Ovary (tissue), 10 donors: ENCODE measurements at places on chromosomes 3 and 15. TPM values are rescaled to one million over a fixed set of nuclear protein-coding genes. Genes with fewer than 3 reads are reported as not detected.
A peak's percentile ranks its signal among the peaks of the same experiment; 100 is the strongest.

DNA sequence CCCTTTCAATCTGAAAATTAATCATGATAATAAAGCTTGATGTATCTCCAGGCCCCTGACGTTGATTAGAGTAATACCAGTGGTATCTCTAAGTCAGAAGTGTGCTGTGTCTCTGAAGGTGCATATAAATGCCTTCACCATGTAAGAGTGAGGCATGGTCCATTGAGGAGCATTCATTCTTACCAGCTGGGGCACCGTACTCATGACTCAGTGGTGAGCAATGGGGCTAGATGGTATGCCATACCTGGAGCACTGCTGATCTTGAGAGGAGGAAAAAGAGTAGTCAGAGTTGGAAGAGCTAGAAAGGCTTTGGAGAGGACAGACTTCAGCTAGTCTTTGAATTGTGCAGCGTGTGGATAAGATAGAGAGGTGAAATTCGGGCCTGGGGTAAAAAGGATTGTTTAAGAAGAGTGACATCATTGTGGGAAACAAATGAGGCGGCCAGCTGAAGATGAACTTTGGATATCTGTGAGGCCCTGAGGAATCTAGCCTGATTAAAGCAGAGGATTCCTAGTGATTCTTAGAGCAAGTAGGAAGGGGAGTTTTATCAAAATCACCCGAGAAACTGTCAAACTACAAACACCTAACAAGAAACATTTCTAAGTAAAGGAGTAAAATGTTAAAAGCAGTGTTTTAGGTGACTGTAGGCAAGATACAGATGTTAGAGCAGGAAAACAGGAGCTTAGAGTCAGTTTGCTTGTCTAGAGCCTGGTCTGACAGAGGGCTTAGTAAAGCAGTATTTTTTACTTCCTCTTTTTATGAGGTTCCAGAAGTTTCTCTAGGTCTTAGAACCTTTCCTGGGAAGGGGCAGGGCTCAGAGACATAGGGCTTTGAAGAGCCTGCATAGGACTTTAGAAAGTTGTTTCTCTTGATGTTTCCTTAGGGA, 13.6 kb downstream of the TMOD3 start:
- DNase-seq: no peak

- DNase-seq: no peak
These were observed 22.6 kb downstream of the TSPAN3 start for GRCh38 chr15:77048135-77048876.

DNA sequence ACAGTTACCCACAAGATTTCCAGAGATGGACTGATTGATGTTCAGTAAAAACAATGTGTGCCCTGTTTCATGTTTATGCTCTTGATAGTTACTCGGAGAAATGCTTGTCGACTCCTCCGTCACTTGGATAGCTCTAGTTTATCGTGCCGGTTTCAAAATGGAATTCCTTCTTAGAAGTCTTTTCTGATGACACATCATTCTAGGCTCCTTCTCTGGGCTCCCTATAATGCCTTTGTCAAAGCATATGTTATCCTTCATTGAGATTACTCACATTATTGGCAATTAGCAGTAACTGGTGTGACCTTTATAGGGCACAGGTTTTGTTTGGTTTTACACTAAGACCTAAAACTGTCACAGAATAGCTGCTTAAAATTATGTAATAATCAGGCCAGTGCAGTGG, 201.8 kb downstream of the CNTN6 start:
- DNase-seq: no peak

DNA sequence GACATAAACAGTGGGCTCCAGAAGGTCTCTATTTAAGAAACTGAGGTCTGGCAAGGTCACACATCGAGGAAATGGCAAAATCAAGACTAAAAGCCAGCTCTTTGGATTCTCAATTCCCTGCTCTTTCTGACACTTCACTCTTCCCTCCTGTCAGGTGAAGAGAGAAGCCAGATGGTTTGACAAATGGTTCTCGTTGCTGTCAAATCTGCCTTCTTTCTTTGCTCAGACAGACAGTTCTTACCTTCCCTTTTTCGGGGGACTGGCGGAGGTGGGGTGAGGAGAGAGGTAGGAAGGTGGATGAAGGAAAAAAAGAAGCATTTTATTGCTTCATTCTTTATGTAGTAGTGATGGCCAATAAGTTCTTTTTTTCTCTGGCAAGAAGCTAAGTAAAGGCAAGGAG, 133.4 kb downstream of the LPP start:
- no peak for DNase-seq

DNA sequence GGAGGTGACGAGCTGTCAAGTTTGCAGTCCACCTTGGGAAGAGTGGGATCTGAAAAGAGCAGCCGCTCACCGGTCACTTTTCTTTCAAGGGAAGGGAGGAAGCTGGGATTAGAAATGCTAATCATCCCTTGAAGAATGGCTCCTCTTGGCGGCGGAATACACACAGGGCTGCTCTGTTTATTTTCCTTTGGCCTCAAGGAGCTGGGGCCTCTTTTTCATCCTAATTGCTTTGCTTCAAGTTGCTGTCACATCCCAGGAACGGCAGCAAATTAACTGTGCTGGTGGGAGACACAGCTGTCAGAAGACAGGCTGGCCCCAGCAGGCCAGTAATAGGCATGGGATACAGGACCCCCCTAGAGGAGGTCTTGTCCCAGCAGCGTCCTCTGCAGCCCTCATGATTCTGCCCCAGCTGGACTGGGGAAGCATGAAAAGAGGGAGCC, 6.7 kb downstream of the KBTBD13 start:
- no peak for DNase-seq

The TNNC1 gene
- polyA plus RNA-seq: 1.8 TPM

The PLD1 gene
- 52.1 TPM for polyA plus RNA-seq

DNA sequence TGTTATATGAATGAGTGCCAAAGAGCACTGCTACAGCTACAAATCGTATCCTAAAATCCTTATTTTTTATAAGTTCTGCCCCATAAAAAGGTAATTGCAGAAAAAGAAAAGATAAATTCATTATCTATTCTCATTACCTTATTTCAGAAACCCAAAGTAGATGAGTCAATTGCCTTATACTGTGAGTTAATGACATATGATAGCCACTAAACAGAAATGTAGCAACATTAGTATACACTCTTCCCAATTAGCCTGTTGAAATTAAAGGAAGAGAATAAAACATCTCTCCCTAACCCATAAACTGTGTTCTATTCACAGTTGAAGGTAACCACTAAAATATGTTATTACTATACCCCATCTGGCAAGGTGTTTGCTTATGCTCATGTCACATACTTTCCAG, 11.0 kb downstream of the TBL1XR1 start:
- no peak for DNase-seq

- no peak for DNase-seq
These were observed 15.5 kb upstream of the SCAANT1 start for GRCh38 chr3:63927422-63928280.

GRCh38 chr3:63232764-63233396, 45.2 kb upstream of the SYNPR start:
- no peak for DNase-seq

GRCh38 chr3:130490241-130490640, 26.7 kb upstream of the COL6A6 start:
- DNase-seq: no peak

The EAF2 gene
- 2.6 TPM for polyA plus RNA-seq

GRCh38 chr3:14583548-14584091, 43.5 kb upstream of the GRIP2 start:
- no peak for DNase-seq

The STAC gene
- 1.2 TPM for polyA plus RNA-seq

The GPR171 gene
- polyA plus RNA-seq: 0.21 TPM

- DNase-seq: peak; percentile 87
These were observed 60.6 kb upstream of the ARNT2 start for GRCh38 chr15:80343554-80343992.

- DNase-seq: no peak
These were observed 1.7 kb upstream of the SETD5 start for GRCh38 chr3:9395570-9396300.

DNA sequence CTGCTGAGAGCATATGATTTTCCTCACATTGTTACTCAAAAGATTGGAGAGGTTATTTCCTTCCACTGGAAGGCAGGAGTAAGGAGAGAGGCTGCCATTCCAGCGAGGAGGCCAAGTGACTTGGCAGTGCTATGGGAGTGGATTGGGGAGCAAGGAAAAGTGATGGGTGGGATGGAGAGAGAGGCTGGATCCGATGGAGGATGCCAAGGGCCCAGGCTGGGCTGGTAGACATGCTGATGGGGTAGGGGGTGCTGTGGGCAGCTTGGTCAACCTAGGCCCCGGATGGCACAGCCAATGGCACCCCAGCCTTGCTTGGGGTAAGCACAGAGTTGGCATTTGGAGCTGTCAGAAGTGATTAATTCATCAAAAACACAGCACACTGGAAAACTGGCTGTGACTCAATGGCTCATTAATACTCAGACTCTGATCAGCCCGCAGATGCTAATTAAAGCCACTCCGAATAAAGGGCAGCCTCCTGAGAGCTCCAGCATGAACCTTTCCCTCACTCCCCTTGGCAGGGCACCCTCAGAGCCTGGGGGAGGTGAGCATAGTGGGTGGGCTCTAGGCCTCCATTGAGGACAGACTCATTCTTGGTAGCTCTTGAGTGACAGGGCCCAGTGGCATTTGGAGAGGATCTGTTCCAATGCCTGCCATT, 22.1 kb upstream of the SLC6A1 start:
- DNase-seq: no peak

GRCh38 chr3:104257486-104257885, 1109.2 kb upstream of the ALCAM start:
- no peak for DNase-seq

DNA sequence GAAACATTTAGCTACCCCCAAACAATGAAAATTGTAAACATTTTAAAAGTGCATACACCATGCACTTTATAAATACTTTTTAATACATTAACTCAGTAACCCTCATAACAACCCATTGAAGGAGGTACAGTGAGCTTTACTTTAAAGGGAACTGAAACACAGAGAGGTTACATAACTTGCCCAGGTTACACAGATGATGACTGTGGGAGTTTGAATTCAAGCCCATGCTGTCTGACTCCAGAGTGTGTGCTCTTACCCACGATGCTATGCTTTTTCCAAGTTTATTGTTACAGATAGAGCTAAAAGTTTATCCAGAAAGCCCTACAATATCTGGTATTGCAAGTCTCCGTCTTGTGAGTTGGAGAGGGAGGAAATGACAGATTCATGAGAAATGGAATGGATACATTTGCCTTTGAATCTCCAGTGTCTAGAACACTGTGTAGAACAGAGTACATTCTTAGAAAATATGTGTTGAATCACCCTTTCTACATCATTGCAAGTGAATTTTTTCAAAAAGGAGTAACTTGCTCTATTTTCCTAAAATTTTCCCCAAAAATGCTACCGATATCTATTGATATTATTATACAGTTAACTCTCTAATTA, 428.3 kb downstream of the NAALADL2 start:
- DNase-seq: no peak

The ZDHHC23 gene
- 2.9 TPM for polyA plus RNA-seq

DNA sequence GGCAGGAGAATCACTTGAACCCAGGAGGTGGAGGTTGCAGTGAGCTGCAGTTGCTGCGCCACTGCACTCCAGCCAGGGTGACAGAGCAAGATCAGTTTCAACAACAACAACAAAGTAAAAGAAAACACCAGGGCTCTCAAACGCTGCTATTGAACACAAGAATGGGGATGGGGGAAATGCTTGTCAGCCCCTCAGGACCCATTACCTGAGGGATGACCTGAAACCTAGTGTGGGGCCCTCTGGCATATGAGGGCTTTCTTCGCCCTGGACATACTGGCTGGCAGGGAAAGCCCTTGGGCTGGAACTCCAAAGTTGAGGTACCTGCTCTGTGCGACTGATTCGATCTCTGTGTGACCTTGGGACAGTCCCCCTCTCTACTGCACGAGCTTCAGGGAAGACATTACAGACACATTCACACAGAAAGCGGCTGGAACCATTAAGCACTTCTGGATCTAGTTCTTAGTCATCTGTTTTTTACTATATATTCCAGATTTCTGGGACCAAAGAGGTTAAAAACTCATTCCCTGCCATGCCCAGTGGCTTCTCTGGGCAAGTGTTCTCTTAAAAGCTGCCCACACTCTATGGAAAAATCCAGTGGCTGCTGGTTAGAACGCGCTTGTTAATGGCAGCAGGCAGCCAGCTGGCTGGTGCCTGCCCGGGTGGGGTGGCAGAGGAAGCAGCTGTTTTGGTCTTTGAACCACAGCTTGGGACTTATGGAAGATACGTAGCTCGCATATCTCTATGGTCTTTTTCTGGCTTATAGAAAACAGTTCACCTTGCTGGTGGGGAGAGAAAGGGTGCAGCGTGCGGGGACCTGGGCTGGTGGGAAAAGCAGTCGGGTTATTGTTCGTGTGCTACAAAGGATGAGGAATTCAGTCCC, 57.2 kb downstream of the ATP1B3 start:
- DNase-seq: no peak

The CFAP20DC gene
- 0.42 TPM for polyA plus RNA-seq

The OIP5 gene
- 1.5 TPM for polyA plus RNA-seq

The MIX23 gene
- polyA plus RNA-seq: 13.5 TPM

The AP3B2 gene
- polyA plus RNA-seq: 0.70 TPM

- DNase-seq: no peak
These were observed 63.3 kb downstream of the ATP1B3 start for GRCh38 chr3:141939759-141940158.

DNA sequence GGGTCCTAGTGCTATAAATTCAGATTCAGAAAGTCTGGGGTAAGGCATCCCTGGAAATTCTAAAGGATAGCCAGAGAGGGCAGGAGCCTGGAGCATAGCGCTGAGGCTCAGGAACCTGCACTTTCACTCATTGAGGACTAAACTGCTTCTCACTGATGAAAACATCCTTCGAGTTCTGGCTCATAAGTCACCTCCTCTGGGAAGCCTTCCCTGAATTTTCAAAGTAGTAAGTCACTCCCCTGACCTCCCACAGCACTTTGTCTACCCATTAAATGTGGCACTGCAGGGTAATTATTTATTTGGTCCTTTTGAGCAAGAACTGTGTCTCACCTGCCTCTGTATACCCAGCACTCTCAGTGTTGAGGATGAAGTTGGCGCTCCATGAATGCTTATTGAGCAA, 30.9 kb downstream of the HRH1 start:
- no peak for DNase-seq

DNA sequence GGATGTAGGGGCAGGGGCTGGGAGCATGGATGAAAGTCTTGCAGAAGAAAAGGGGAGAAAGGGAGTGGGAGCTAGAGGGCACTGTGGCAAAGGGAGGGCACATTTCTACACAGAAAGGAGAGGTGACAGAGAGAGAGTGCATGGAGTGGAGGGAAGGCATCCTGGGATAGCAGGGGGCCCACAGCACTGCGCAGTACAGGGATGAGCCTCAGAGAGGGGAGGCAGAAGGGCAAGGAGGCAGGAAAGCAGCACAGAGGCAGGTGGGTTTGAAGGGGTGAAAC, 5.4 kb downstream of the STOML1 start:
- DNase-seq: no peak

The NPAP1 gene
- 0.28 TPM for polyA plus RNA-seq

The SLC25A20 gene
- polyA plus RNA-seq: 37.6 TPM

The FAM3D gene
- not detected for polyA plus RNA-seq
